ENCODE measurements at places on chromosomes 7 and 10.

DNA sequence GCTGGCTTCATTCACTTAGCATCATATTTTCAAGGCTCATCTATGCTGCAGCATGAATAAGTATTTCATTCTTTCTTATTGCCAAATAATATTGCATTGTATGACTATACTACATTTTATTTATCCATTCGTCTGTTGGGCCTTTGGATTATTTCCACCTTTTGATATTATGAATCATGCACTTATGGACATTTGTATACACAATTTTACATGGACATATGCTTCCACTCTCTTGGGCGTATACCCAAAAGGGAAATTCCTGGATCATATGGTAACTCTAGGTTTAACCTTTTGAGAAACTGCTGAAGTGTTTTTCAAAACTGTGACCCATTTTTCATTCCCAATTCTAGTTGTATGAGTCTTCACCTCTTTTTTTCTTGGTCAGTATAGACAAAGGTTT is 80.3 kb upstream of the GNAI1 start:
- DNase-seq: no peak

GRCh38 chr10:17768496-17768895 is 16.5 kb downstream of the TMEM236 start:
- no peak for DNase-seq

DNA sequence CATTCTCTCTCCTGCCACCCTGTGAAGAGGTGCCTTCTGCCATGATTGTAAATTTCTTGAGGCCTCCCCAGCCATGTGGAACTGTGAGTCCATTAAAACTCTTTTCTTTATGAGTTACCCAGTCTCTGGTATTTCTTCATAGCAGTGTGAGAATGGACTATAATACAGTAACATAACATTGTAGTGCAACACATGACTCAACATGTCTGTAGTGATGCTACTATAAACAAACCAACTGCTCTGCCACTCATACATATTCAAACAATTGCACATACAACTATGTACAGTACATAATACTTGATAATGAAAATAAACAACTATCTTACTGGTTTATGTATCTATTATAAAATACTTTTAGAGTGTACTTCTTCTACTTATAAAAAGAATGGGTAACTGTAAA is 7.1 kb downstream of the ATOH7 start:
- DNase-seq: no peak

DNA sequence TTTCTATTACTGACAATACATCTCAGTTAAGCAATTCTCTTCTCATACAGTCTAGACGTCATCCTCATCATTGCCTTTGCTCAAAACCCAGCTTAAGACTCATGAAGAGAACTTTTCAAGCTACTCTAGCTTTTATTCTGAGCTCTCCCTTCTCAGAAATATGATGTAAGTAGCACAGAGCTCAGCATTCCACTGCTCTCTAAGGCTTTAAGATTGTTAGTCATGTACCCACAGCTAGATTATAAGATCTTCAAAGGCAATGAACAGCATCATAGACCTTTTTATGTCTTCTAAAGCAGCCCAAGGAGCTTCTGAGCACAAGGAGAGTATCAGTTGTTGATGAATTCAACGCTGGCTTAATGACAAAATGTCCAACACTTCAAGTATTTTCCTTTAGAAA is 119.3 kb downstream of the NRP1 start:
- no peak for DNase-seq

DNA sequence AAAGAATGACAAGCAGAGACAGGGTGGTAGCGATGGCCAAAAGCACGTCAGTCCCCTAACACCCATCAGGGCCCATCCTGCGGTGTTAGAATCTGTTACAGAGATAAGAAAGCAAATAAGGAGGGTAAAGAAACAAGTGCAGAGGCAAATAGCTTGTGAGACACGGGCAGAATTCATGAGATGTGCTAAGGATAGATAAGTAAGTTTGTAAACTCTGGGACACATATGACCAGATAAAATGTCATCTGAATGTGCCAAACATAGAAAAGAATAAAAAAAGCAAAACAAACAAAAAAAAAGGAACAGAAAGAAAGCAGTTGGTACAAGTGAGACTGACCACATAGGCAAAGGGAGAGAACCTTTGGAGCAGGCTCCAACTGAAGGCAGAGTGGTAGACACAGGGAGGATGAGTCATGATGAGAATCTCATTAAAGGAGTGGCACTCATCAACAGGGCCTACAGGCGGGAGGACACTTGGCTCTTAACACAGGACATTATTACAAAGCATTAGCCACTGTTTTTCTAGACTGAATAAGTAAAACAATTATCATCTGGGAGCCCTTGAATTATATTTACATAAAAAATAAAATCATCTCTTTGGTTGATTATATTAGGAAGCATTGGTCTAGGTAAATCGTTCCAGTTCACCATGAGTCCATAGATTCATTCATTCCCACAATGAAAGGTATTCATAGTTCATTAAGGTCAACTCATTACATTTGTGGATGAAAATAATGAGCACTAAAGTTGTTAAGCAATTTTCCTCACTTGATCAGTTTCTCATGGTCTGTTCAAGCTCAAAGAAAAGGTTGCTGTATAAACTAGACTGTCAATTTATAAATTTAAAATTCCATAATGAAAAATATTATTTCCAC is 21.5 kb upstream of the EPHB6 start:
- DNase-seq: no peak

- no peak for DNase-seq
Measured at GRCh38 chr7:4010061-4010605, 672.0 kb upstream of the FOXK1 start.

DNA sequence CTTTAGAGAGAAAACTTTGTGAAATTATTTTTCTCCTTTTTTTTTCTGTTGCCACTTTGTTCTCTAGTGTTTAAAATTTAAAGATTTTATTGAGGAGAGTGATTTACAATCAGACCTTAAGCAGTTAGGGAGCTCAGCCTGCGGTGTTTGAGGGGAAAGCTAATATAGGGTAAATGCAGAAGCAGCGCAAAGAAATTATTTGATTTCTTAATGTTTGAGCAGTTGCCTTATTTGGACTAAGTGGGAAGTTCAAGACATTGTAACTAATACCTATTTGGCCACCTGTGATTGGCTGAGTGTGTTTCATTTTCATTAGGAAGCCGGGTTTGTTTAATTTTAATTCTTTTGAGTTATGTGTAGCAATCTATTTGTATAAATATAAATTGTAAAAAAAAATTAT is 25.3 kb downstream of the WAC start:
- no peak for DNase-seq

DNA sequence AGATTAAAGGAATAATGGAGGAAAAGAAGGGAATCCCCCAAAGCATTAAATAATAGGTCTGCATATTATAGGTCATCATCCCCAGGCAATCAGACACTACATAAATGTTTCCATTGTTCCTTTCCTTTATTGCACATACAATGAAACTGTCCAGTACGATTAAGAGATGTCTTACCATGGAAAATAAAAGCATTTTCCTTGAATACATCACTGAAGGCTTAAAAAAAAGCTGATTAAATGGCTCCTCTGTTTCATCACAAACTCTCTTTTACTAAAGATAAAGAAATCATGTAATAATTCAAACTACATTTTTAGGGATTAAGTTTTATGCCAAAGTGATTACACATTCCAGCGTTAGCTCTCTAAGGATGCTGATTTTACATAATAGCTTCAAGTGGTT is 316.0 kb downstream of the AGMO start:
- DNase-seq: no peak

DNA sequence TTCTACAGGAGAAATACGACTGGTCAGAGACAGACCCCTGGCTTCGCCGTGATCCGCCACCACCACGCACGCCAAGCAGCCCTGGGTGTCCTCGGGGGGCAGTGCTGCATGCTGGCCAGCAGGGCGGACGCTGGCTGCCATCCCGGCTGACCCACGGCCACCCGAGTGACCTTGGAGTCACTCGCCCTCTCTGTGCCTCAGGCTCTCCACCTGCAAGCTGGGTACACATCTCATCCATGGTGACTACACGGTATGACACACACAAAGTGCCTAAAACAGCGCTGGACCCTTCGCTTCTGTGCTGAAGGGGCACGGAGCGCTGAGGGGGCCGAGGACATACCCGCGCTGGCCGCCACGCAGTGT is 62.0 kb upstream of the RNF32 start:
- no peak for DNase-seq

DNA sequence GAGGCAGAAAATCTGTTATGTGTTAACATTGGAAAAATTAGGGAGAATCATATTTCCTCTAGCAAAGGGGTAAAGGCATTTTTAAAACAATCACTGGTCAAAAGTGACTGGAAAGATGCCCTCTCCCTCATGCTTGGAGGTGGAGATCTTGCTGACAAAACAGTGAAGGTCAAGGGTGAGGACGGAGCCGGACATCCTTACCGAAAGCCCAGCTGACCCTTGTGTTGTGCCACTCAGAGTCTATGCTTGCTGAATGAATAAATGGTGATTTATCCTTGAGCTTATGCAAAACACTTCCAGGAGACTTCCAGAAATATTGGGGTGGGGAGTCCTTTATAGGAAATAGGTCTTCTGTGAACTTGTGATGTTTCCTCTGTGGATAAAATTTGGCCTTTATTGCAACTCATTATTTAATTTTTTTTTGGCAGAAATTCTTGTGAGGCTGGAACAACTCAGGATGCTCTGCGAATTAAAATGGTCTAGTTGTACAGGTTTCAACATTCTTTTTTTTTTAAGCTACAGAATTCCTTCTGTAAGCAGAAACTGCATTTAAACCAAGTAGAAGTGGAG is 28.3 kb upstream of the ELMO1 start:
- no peak for DNase-seq
